Astrocyte of the cerebellum (primary cell): ENCODE measurements at places on chromosomes 7 and 10.

GRCh38 chr7:112405286-112405685, 45.0 kb upstream of the IFRD1 start:
- DNase-seq: no peak

DNA sequence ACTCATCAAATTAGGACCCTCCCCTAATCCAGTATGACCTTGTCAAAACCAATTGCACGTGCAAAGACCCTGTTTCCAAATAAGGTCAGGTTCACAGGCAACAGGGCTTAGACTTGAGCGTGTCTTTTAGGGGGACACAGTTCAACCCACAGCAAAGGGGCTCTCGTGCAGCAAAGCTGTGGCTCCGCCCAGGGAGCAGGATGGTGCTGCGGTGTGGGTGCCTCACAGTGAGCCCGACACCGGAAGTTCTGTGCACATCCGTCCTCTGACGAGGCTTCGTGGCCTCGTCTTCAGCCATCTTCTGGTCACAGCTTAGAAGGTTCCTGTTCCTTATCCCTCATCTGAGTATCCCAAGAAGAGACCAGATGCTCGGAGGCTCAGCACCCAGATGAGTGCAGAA, 509.2 kb upstream of the FOXK1 start:
- no peak for DNase-seq

- DNase-seq: no peak
These were observed 27.5 kb downstream of the PDGFA start for GRCh38 chr7:491958-492713.

DNA sequence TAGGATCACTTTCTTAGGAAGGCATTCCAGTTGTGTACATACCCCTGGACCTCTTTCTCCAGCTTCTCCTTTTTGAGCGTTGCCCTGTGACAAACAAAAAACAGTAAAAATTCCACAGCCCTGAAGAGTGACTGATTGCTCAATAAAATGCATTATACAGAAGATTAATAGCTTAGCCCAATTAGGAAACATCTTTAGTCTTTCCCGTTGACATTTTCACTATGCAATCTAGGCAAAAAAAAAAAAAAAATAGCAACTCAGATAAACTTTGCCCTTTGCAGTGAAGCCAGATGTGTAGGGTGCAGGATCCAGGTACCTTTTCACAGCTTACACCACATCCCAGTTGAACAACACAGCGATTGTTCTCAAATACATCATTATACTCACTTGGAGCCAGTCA, 17.9 kb downstream of the COL28A1 start:
- DNase-seq: no peak

DNA sequence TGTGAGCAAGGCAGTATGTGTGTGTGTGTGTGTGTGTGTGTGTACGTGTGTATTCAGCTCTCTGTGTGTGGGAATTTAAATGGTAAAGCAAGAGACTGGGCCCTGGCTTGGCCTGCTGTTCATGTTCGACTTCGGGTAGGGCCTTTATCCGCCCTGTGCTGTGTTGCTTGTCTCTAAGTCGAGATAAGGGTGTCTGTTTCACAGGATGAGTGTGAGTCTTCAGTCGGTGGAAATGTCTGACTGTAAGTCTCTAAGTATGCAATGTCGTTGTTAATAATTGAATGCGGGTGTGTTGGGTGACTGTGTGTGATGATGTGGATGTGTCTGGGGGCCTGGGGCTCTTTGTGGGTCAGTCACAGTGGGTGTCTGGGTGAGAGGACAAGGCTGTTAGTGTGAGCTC, 34.8 kb downstream of the HIF1AN start:
- no peak for DNase-seq

GRCh38 chr7:119397156-119397555, 875.8 kb upstream of the KCND2 start:
- no peak for DNase-seq

DNA sequence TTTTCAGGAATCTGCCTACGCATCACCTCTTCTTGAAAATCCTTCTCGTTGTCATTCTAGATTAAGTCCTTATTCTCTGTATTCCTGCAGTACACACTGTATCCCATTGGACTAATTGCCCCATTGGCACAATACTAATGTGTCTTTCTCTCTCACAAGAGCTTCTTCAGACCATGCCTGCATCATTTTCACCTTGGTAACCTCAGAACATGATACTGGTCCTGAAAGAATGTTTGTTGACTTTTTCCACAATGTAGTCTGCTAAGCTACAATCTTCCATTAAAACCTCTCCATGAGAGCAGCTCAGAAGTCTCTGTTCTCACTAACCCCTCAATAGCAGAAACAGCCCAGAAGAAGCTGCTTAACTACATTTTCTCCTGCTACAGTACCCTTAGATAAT, 270.7 kb downstream of the PCDH15 start:
- no peak for DNase-seq

- peak; percentile 53 for DNase-seq
These were observed 25.9 kb downstream of the ZNF775 start for GRCh38 chr7:150404805-150405583.

DNA sequence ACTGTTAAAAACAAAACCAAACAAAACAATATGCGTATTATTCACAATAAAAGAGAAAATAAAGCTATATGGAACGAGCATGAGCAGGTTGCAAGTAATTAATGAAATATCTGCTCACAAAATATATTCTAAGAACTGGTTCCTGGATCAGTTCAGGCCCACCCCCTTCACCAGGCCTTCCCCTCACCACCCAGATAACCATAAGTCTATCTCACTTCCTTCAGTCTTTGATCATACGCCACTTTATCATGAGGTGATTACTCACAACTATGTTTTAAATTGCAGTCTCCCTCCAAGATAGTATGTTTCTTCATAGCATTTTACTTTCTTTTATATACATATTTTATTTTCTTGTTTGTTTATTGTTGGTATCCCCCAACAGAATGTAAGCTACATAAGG, 263.1 kb upstream of the HGF start:
- no peak for DNase-seq

DNA sequence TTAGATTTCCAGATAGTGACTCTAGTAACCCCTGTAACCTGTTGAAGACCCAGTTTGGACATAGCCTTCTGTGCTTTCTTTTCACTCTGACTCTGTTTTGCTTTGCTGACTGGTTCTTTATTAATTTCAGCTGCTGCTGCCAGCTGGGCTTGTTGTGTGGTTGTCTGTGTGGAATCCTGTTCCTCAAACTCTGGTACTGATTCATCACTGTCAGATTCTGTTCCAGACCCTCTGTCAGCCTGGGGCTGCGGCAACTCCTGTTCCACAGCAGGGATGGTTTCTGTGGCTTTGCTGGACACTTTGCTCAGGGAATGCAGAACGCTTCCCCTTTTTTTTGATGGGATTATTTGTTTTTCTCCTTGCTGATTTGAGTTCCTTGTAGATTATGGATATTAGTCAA, 104.9 kb downstream of the SEC23IP start:
- no peak for DNase-seq

DNA sequence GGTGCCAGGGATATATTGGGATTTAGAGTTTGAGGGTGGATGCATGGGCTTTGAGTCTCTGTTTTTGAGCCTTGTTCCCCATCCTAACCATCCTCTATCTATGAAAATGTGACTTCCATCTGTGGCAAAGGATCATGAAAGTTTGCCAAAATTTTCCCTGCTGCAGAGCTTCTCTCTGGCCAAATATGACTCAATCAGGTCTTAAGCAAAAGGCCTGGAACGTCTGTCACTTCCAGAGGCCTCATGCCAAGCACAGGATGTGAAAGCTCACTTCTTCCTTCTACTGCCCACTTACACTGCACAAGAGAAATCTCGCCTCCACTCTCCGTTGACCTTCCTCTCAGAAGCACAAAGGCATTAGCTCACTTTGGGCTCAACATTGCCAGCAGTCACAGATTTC, 696.9 kb upstream of the NRP1 start:
- DNase-seq: peak; percentile 36

DNA sequence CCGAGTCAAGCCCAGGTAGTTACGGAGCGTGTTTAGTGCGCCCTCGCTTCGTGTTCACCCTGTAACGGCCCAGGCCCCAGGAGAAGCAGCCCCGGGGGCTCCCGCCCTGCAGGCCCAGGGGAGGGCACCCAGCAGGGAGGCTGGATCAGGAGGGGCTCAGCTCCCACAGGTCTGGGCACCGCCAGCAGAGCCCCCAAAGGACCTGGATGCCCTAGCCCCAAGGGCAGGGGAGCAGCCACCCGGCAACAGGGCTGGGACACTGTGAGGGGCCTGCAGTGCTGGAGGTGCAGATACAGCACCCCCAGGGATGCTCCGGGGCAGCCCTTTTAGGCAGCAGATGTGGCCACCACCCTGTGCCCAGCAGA, 35.2 kb downstream of the PWWP2B start:
- no peak for DNase-seq

DNA sequence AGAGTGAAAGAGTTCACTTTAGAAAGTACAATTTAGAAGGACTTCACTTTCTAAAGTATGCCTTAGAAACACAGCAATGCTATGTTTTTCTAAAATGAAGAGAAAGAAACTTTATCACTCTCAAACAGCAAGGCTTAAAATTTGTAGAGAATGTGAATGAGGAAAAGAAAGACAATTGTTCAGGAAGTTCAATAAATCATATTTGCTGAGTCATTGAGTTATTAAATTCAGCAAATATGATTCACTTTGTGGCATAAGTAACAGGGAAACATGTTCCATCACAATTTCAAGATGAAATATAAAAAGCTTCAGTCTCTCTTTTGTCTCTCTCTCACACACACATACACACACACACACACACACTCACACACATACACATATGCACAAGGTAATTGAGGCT, 187.9 kb downstream of the PCDH15 start:
- DNase-seq: no peak

- no peak for DNase-seq
These were observed 21.9 kb downstream of the CHCHD3 start for GRCh38 chr7:133060004-133060403.
